ENCODE measurements at places on chromosomes 7 and 10.

GRCh38 chr10:113854761-113855588 lies 514 bp downstream of the NHLRC2 start:
- no peak for DNase-seq

DNA sequence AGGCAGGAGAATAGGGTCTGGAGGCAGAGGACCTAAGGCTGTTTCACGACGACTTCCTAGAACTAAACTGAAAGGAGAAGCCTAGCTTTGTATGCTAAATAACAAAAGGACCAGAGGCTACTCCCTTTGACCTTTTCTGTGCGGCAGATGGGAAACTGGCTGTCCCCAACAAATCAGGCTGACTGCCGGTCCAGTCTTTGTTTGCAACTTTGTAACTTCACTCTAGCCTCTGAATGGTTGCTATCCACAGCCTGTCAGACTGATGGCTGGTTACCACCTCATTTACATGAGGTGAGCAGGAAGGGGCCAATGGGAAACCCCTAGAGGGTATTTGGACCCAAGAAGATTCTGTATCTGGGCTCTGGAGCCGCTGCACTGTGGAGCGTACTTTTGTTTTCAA lies 132.6 kb upstream of the SHH start:
- DNase-seq: no peak

GRCh38 chr10:32059472-32059871 lies 3.2 kb upstream of the KIF5B start:
- no peak for DNase-seq

- no peak for DNase-seq
Observed at GRCh38 chr7:80311313-80311712, 176.7 kb downstream of the GNAI1 start.

- no peak for DNase-seq
Observed at GRCh38 chr10:88840104-88840503, 11.5 kb downstream of the ANKRD22 start.

- DNase-seq: no peak
Observed at GRCh38 chr10:3770611-3771110, 14.3 kb downstream of the KLF6 start.

DNA sequence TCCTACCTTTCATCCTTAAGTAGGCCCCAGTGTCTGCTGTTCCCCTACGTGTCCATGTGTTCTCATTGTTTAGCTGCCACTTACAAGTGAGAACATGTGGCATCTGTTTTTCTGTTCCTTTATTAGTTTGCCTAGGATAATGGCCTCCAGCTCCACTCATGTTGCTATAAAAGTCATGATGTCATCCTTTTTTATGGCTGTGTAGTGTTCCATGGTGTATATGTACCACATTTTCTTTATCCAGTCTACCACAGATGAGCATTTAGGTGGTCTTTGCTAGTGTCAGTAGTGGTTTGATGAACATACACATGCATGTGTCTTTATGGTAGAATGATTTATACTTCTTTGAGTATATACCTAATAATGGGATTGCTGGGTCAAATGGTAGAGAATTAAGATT lies 146.2 kb upstream of the SLC26A5 start:
- DNase-seq: no peak

GRCh38 chr7:65219623-65220022 lies 154.0 kb upstream of the ZNF92 start:
- no peak for DNase-seq

- no peak for DNase-seq
Observed at GRCh38 chr10:69948261-69948660, 104.4 kb upstream of the MACROH2A2 start.

GRCh38 chr7:95772771-95773581 lies 622 bp downstream of the DYNC1I1 start:
- DNase-seq: no peak

DNA sequence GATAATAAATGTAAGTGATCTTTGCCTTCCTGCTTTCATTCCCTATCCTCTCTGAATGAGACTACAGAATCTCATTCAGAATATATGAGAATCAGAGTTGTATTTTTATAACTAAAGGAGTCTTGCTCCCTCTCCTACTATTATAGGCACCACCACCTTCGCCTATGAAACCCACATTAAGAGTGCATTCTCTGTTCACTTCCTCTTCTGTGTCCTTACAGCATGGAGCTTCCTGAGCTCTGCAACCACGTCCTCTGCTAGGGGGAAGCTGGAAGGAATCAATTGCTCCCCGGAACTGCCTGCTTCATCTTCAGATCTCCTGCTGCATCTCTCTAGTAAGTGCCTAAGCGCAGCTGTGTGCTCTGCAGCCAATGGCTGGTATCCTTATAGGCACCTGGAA lies 820.7 kb downstream of the GRID1 start:
- no peak for DNase-seq

DNA sequence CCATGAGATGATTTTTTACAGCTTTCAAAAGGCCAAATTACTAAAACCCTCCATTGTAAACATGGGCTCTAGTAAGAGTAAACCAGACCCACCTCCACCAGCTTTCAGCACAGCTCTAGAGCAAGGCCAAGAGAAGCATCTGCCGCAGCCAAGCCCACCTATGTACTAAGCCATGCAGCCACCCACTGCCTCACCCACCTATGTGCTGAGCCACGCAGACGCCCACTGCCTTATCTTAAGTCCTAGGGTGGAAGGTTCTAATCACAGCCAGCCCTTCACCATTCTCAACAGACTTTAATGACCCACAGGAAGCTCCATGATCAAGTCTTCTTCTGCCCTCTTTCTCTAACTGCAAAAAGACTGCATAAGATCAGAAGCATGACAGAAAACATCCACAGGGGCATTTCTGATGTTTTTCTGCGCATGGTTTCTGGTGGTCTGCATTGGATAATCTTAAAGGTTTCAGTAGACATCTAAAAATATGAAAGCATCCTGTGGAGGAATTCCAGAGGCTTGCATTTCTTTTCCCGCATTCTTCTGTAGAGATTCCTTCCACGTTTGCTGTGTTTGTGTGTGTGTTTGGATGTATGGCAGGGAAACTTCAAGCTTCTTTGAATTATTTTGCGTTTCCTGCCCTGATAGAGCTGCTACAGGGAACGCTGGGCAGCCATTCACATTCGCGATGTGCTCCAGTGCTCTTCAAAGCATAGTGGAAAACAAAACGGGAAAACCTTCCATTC lies 286.1 kb upstream of the KLF6 start:
- no peak for DNase-seq

DNA sequence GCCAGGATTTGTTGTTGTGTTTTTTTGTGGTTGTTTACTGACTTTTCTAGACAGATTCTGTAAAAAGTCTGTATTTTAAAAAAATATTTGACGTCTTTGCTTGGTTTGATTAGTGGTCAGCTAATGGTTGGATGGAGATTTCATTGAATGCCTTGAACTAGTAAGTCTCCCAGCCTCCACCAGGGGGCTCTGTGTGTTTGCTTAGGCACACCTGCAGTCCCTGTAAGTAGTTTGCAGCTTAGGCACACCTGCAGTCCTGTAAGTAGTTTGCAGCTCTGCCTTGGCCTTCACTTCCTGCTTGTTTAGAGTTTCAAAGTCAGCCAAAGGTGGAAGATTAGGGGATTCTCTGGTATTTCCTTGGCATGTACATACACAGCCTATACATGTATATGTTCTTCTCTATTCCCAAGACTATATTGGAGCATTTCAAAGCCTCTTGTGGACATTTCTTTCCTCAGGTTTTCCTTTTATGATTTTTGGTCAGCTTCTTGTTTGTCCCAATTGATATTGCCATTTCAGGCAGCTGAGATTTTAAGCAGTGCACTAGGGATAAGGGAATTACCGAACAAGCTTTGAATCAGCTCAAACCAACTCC lies 101.6 kb downstream of the CCSER2 start:
- no peak for DNase-seq

DNA sequence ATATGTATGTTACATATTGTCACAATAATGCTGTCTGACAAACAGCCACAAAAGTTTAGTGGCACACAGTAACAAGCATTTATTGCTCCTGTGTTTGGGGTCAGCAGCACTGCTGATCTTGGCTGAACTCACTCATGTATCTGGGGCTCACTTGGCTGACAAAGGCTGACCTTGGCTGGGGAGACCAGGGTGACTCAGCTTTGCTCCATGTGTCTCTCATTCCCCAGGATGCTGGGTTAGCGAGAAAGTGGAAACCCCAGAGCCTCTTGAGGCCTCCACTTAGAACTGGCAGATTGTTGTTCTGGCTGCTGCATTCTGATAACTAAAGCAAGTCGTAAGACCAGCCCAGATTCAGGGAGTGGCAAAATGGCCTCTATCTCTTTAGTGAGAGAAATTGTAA lies 217.3 kb upstream of the HABP2 start:
- DNase-seq: no peak

- DNase-seq: no peak
Observed at GRCh38 chr7:107064255-107064654, 19.8 kb downstream of the PRKAR2B start.

DNA sequence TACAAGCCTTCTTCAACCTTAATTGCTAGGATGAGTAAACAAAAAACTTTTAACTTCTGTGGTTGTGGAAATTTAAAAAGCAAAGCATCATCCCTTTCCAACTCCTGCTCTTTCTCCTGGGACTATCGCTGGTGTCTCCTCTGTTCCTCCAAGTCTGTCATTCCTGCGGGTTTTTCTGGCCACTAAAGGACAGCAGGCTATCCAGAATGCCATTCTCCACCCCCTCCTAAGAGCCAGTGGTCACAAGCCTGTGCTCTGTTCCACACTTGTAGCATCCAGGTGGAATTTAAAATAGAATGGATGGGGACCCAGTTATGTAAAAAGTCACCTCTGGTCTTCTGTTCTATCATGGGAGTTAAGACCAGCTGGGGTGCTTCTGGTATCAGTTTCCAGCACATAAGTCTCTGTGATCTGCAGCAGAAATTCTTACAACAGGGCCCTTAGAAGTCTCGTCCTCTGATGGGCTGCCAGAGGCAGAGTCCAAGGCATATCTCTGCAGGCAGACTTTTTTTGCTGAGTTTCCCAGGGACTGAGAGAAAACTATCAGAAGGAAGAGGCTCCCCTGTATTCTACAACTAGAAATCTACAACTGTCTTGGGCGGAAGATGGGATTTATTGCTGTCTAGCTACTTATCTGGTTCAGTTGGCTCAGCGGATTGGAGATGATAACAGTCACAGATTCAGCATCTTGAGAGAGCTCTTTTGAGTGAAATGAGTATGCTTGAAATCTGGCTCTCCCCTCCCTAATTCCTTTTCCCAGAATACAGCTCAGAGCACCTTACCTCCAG lies 5.1 kb upstream of the WNT16 start:
- DNase-seq: no peak

DNA sequence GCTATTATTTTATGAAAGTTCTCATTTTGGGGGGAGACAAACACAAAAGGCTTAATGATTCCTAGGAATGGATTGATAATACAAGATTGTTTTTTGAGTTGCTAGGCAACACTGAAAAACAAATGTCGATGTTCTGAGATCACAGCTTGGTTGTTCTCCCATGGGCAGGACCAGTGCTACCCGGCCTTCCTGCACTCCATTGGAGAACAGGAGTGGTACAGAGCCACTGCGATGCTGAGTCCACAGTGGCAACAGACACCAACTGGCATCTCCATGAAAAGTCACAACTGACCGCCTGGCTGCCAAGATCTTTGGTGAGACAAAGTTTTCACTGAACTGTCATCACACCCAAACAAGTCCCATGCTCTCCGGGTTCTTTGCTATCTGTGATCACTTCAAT lies 68.9 kb upstream of the NMT2 start:
- no peak for DNase-seq

- DNase-seq: no peak
Observed at GRCh38 chr10:72328045-72328828, 26.5 kb downstream of the DNAJB12 start.

DNA sequence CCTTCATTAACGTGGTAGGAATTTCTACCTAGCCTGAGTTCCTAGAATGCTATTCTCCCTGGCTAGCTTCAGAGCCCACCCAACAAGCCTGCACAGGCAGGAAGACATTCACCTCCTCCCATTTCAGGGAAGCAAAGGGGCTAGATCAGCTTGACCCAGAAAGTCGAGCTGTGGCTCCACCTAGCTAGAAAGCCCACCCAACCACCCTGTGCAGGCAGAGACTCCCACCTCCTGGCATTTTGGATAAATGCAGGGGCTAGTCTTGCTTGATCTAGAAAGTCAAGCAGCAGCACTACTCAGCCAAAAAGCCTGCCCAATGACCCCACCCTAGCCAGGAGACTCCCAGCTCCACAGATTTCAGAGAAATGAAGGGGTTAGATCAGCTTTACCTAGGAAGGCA lies 479.5 kb downstream of the SDK1 start:
- no peak for DNase-seq

DNA sequence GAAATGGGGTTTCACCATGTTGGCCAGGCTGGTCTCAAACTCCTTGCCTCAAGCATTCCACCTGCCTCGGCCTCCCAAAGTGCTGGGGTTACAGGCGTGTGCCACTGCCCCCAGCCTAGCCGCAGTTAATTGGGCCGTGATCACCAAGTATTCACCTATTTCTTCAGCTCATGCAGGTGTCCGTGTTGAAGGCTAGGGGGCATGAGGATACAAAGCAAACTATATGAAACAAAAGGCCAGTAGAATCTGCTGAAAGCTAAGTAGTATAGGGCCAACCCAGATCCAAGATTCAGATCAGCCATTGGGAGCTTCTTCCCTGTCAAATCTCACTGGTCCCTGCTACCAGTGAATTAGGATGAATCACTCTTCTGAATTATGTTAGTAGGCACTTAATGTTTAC lies 73.4 kb downstream of the LRRC4 start:
- DNase-seq: no peak

GRCh38 chr10:102812231-102812876 lies 24.9 kb downstream of the CYP17A1 start:
- no peak for DNase-seq

DNA sequence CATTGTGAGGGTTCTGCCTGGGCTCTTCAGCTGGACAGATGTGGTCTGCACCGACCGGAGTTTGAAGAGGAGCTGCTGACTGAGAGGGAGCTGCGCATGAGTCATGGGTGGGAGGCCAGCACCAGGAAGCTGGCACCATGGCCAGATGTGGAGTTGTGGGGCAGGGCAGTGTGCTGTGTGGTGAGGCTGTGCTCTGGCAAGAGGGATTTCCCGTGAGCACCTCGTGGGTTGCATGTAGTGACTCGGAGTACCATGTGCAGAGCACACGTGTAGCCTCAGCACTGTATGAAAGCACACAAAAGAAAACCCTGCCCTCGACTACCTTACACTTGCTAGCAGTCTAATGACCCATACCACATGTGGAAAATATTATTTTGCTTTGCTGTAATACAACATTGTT lies 103.4 kb downstream of the WNT2 start:
- no peak for DNase-seq

- no peak for DNase-seq
Observed at GRCh38 chr7:25821225-25821624, 330.8 kb upstream of the NFE2L3 start.

- no peak for DNase-seq
Observed at GRCh38 chr7:21828841-21829240, 116.9 kb downstream of the CDCA7L start.

DNA sequence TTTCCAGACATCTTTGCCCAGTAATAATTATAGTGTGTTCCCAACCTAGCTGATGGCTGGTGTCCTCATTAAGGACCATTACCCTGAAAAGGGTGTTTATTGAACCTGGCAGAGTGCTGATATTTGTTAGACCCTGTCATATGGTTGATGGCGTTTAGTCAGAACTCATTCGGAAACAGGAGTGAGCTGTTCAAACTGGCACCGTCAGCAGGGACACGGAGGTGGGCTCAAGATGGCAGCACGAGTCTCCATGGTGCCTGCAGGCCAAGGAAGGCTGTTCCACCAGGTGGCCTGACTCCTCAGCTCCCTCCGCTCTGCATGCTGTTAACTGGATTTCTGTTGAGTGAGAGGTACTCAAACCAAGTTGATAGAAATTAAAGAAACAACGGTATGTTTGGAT lies 589.1 kb upstream of the MGMT start:
- no peak for DNase-seq

- no peak for DNase-seq
Observed at GRCh38 chr7:38632411-38632810, 1.2 kb upstream of the AMPH start.

- peak; percentile 93 for DNase-seq
Observed at GRCh38 chr7:105830405-105831301, 45.7 kb downstream of the ATXN7L1 start.

Measured in non-pigmented ciliary epithelial cell (primary cell).